ENCODE measurements at places on chromosomes 1 and 21. TPM values are rescaled to one million over a fixed set of nuclear protein-coding genes. Genes with fewer than 3 reads are reported as not detected.

Gene LCA5L
- 0.68 TPM for total RNA-seq

- DNase-seq = no peak
Observed at GRCh38 chr1:74468982-74469603, 43.3 kb downstream of the LRRC53 start.

DNA sequence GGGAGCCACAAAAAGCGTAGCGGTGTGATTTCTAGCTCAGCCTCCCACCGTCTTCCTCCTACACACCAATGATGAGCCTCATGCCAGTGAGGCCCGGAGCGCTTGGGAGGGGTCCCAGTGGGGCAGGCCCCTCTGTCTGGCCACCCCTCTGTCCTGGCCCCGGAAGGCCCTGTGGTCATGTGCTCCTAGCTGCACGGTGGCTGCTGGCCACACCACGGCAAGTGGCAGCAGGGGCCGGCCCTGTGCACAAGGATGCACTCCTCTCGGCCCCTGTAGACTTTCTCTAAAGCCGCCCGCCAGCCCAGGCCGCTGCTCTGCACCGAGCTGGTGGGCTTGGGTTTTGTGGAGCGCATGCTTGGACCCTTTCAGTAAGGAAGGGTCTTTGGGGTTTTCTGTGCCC is 53.6 kb downstream of the KCNAB2 start:
- DNase-seq = no peak

DNA sequence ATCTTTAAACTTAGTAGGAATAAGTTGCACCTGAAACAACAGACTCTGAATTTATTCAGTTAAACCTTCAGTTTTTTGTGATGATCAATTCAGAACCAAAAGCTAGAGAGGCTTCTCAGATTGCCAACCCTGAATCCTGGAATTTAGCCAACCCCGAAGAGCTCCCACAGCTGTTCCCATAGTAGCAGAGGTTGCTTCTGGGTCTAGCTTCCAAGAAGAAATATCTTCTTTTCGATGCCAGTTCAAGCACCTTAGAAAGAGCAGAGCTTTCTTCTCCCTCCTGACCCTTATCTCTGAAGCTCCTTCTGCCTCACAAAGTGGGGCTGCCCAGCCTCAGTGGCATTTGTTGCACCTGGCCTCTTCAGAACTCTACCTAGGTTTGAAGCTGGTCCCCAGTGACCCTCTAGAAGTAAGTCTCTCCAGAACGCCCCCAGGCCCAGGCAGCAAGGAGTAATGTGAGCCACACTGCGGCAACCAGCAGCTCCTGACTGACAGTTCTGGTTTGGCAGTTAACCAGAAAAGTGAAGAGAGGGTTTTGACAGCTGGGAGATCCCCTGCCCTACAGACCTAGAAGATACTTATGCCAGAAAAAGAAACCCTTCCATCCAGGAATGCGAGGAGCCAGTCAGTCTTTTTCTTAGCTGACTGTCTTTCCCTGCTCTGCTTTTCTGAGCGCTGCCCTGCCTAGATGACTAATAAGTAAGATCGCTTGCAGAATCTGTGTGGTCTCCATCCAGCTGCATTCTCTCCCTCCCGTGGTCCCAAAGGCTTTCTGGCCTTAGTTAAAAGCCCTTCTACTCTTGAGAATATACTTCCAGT is 165.9 kb downstream of the ADGRL4 start:
- no peak for DNase-seq

DNA sequence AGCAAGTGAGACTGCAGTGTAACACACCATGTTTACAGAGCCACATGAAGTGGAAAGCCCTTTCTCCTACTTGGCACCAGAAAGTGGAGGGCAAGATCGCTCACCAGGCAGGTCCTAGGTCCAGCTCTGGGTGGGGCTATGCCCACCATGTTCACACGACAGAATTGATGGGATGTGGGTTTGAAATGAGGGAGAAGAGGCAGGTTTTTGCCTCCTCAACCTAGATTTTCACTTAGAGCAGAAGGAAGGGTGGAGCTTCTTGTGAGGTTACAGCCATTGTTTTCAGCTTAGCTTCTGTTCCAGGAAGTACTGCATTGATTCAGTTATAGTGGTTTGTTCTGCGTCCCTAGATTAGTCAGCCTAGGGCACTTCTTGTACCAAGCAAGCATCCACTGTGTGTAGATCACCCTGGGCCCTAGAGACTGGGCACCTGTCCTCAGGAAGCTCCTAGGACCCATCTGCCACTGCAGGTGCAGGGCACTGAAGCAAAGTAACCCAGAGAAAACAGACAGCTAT is 2.3 kb downstream of the CD53 start:
- no peak for DNase-seq

DNA sequence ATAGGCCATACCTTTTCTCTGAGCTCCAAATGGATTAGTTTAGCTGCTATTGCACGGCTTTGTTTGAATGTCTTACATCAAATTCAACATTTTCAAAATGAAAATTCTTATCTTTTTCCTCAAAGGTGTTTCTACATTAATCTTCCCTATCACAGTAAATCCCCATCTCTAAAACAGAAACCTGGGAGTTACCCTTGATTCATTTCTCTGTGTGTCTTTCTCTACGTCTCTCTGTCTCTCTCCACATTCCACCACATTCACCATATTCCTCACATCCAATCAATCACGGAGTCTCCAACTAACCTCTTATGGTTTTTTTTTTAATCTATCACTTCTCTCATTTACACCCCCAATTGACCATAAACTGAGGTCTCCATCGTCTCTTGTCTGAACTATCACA is 24.1 kb downstream of the PTGER3 start:
- DNase-seq = no peak

Gene SLC44A5
- total RNA-seq = 0.33 TPM

- no peak for DNase-seq
Observed at GRCh38 chr1:18953731-18954231, 2.7 kb downstream of the IFFO2 start.

Gene CAPN8
- total RNA-seq = 0.33 TPM

- no peak for DNase-seq
Observed at GRCh38 chr1:3674100-3675094, 22.1 kb downstream of the TP73 start.

- no peak for DNase-seq
Observed at GRCh38 chr1:107152395-107152794, 11.6 kb downstream of the NTNG1 start.

Gene KLHDC7A
- total RNA-seq = 8.7 TPM

- DNase-seq = no peak
Observed at GRCh38 chr1:79478160-79478559, 471.6 kb upstream of the ADGRL4 start.

Gene KRTAP7-1
- total RNA-seq = not detected

- DNase-seq = no peak
Observed at GRCh38 chr21:44723177-44724131, 12.1 kb upstream of the TSPEAR start.

DNA sequence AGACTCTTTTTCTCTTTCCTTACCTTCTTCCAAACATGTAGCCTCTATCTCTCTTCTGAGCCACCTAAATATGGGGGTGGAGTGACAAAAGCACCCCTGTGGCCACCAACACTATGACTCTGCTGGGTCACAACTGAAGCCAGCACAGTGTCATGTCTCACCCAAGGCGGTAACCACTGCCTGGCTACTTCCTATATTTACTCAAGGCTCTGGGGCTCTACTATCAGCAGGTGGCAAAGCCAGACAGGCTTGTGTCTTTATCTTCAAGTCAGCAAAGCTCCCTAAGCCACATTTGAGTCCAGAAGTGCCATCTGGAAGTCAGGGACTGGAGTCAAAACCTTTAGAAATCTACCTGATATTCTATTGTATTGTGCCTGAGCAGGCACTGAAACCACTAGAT is 1515.2 kb downstream of the PLA2G4A start:
- no peak for DNase-seq

DNA sequence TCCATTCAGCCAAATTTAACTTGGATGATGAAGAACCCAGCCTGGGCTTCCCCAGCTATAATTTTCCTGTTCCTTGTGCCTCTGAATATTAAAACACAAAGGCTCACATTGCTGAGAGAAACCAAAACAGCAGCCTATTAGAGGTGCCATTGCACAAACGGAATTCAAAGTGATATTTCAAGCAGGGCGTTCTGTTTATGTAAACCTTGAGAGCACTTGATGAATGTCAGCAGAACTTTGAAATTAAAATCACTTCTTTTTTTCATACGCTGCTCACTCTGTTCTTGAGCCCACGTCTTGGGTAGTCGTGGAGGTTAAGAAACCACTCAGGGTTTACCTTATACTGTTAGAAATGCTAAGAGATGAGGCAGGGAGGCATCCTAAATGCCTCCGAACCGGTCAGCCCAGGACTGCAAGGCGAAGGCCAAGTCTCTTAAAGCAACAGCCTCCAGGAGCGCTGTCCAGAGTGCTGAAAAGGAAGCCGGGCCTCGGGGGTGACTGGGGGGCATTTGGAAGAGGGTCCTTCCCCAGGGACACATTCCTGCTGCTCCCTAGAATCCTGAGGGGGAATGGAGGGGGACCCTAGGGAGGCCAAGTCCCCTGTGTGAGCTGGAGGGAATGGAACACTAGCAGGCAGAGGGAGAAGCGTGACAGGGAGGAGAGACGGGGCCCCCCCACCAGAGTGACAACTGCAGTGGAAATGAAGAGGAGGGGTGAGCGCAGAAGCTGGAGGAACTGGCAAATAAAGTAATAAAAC is 154.8 kb upstream of the VAMP3 start:
- DNase-seq = no peak

- DNase-seq = no peak
Observed at GRCh38 chr1:214475746-214476145, 75.7 kb downstream of the PTPN14 start.

DNA sequence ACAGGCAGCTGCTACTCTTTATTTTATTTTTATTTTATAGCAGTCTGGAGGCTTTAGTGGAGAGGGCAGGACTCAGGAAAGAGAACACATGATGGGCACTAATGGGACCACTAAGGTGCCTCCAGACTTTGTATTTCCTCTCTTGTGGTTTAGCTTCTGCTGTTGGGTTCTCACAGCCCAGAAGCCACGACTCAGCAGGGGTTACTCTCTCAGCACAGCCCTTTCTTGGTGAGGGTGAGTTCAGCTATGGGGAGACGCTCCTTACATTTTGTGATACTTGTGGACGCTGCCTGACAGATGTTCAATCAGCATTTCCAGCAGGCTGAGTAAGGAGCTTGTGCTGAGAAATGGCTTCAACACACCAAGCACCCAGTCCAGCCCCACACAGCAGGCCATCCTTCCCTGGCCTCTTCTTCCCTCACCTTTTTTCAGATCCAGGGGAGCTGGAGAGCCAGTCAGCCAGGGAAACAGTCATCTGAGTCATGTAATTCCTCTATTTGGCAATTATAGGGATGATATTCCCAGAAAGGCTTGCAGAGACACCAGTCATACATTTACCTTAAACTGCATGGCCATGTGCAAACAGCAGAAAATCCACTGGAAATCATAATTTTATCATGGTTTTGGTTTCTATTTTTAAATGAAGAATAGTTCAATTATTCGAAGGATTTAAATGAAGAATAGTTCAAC is 53.2 kb upstream of the RAB3GAP2 start:
- DNase-seq = no peak

Gene NR1I3
- 158 TPM for total RNA-seq

DNA sequence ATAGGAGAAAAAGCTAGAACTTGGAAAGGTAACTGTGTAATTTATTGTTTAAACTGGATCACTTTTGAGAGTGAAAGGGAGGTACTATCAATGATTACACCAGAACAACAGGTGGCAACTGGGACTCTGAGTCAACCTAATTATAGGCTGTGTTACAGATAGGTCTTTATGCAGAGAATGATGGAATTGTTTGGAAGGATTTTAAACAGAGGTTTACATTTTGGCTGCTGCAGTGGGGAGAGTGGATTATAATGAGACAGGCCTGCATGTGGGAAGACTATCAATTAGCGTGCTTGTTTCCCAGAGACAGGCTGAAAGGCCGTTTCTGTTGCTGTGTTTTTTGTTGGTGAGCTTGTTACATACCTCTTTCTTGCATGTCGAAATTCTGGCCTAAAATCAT is 432.9 kb downstream of the PLA2G4A start:
- no peak for DNase-seq

Gene FCGR1A
- 1.1 TPM for total RNA-seq

DNA sequence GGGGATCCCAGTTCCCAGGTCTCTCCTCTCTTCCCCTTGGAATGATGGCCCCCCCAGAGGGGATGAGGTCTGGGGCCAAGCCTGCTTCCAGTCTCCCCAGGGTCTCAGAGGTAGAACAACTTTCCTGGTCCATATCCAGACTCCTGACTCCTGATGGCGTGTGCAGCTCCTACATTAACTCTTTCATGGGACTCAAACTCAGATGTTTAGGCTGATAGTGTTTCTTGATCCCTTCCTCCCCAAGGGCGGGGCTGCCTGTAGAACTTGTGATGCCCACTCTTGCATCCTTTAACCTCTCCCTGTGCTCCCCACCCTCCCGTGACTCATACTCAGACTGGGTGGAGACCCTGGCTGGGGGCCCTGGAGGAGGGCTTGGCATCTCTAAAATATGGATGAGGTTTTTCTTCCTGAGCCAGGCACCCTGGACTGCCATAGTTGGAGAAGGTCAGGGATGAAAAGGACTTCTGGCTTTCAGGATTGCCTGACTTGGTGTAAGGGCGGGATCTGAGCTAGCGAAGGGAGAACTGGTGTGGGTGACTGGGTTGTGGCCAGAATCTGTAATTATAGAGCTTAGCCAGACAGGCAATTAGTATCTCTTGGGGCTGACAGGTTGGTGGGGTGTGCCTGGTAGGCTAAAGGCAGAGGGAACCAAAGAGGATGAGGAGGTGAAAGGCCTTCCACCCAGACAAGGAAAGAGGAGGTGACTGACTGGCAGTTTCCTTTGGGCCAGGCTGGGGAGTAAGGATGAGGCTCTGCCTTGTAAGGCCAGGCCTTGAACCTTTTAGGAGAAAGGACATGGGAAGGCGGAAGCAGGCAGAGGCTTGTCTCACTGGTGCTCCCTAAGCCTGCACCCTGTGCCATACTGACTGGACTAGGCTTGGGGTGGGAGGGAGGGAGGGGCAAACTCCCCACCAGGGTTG is 1.5 kb downstream of the ATP8B2 start:
- no peak for DNase-seq

- DNase-seq = peak; percentile 69
Observed at GRCh38 chr1:154324669-154325582, at the start of gene ATP8B2. ATP8B2 (plus strand) TSS chr1:154325525; CDS start chr1:154328142, 2,617 bp downstream.

- no peak for DNase-seq
Observed at GRCh38 chr1:53919675-53920066, 25.7 kb downstream of the DIO1 start.

DNA sequence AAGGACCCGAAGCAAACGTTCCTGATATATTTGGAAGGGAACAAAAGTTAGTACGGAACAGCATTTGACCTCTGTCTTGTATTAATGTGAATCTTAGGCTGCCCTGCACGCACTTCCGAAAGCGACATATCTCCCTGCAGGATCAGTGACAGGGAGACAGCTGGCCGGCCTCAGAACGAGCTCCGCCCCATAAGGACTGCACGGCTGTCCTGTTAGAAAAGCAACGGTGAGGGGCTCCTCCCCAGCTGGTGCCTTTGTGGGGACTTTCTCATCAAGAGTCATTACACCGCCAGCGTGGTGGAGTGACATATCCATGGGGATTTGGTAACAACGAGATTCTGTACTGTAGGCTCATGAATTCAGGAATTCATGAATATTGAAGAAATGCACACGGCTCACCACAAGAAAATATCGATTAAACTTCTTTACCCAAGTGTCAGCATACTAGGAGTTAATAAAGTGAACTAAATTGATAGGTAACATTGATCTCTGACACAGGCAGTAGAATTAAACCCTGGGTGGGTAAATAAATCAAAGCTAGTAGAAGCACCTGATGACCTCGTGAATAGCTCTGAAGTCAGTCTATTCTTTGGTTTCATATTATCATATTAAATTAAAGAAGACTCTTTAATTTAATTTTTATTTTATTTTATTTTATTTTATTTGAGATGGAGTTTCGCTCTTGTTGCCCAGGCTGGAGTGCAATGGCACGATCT is 8.1 kb upstream of the GREM2 start:
- peak; percentile 51 for DNase-seq

GRCh38 chr1:73593364-73593763 is 604.6 kb downstream of the LRRIQ3 start:
- DNase-seq = no peak

Data from left lobe of liver (tissue), 2 donors.